ENCODE measurements at places on chromosomes 1 and 21.
A peak's percentile ranks its signal among the peaks of the same experiment; 100 is the strongest.

DNA sequence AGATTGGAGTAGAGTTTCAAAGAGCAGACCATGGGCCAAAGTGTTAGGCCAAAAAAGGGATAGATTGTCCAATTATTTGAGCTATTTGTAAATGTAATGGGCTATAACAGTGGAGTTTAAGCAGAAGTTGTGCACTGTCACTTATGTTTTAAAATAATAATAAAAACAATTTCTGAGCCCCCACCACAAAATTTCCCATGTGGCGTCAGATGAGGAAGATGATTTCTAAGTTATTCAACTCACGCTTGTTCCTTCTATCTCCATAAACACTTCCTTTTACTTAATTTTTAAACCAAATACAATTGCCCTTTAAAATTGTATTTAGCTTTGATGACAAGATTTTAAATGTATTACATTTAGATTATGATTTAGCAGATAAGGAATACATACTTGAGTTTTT, 330.0 kb downstream of the PTPRC start:
- DNase-seq: no peak

- DNase-seq: no peak
Observed at GRCh38 chr21:31363720-31364119, 19.7 kb upstream of the TIAM1 start.

- no peak for DNase-seq
Observed at GRCh38 chr1:41110286-41110685, 88.8 kb upstream of the SLFNL1 start.

GRCh38 chr1:17196496-17197185, 8.3 kb upstream of the PADI1 start:
- DNase-seq: peak; percentile 9

- no peak for DNase-seq
Observed at GRCh38 chr1:24392604-24392946, 21.0 kb downstream of the STPG1 start.

- DNase-seq: peak; percentile 77
Observed at GRCh38 chr21:45542242-45542666, at the start of gene SLC19A1. TSS of gene SLC19A1 (minus strand) at chr21:45542440. CDS start at chr21:45537959, 4,481 bp downstream.

- no peak for DNase-seq
Observed at GRCh38 chr1:203183828-203184227, 2.7 kb downstream of the CHI3L1 start.

- no peak for DNase-seq
Observed at GRCh38 chr1:242432491-242433095, 91.9 kb downstream of the PLD5 start.

DNA sequence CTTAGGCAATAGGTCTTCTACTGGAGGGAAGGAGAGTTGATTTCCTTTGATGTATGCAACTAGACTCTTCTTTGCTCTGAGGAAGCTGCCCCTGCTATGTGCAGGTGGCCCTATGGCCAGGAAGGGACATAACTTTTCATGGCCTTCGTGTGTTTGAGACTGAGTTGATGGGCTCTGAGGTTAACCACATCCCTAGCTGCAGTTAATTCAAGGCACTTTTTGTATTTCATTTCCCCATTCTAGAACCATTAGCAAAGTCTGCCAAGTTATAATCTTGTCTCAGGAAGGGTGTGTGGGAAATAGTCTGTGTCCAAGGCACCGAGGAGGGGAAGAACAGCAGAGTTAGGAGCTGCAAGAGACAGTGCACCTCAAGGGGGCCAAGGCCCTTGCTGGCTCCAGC, 2.5 kb downstream of the FCRL4 start:
- no peak for DNase-seq

- no peak for DNase-seq
Observed at GRCh38 chr1:15277447-15277838, 30.4 kb downstream of the FHAD1 start.

GRCh38 chr1:111183308-111184069, 17.0 kb downstream of the DENND2D start:
- no peak for DNase-seq

DNA sequence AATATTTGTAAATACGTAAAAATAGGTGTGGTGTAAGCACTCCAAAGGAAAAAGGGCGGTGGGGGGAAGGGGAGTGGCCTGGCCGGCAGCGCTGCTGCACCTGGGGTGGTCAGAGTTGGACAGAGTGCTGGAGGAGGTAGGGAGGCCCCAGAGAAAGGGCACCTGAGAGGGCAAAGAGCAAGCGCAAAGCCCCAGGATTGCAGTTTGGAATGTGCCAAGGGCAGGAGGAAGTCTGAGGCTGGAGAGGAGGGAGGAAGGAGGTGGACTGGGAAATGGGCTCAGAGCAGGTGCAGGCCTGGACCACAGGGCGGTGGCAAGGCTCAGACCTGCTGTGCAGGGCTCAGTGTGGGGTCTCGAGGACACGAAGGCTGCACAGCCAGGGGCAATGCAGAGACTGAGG, 30.6 kb downstream of the LDLRAP1 start:
- no peak for DNase-seq

DNA sequence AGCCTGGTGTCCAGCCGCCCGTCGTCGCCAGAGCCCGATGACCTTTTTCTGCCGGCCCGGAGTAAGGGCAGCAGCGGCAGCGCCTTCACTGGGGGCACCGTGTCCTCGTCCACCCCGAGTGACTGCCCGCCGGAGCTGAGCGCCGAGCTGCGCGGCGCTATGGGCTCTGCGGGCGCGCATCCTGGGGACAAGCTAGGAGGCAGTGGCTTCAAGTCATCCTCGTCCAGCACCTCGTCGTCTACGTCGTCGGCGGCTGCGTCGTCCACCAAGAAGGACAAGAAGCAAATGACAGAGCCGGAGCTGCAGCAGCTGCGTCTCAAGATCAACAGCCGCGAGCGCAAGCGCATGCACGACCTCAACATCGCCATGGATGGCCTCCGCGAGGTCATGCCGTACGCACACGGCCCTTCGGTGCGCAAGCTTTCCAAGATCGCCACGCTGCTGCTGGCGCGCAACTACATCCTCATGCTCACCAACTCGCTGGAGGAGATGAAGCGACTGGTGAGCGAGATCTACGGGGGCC, 1.2 kb downstream of the OLIG2 start:
- DNase-seq: peak; percentile 15

- DNase-seq: no peak
Observed at GRCh38 chr1:8281843-8282509, 35.9 kb upstream of the SLC45A1 start.

DNA sequence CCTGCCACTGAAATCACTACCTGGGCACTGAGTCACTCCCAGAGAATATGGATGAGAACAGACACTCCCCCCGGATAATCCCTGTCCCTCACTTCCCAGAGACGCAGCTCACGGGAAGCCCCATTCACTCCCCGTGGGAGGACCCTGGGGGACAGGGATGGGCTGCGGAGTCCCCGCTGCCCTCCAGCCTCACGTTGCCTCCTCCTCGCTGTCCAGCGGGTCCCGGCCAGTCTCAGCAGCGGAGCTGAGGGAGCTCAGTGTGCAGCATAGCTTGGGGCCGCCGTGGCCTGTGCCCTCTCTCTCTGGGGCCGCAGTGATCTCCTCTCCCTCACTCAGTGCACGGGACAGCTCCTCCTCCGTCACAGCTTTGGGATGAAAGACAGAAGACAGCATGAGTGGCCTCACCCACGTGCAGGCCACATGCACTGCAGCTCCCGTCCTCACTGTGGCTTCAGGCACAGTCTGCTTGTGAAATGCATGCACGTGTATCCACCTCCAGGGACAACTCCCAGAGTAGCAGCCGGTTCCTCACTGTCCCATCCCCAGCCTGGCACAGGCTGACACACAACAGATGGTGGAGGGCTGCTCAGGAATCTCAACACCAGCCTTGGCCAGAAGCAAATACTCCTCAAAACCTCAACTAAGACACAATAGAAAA, 7.4 kb downstream of the CFAP410 start:
- no peak for DNase-seq

GRCh38 chr1:219483530-219483929, 129.4 kb downstream of the ZC3H11B start:
- DNase-seq: no peak

DNA sequence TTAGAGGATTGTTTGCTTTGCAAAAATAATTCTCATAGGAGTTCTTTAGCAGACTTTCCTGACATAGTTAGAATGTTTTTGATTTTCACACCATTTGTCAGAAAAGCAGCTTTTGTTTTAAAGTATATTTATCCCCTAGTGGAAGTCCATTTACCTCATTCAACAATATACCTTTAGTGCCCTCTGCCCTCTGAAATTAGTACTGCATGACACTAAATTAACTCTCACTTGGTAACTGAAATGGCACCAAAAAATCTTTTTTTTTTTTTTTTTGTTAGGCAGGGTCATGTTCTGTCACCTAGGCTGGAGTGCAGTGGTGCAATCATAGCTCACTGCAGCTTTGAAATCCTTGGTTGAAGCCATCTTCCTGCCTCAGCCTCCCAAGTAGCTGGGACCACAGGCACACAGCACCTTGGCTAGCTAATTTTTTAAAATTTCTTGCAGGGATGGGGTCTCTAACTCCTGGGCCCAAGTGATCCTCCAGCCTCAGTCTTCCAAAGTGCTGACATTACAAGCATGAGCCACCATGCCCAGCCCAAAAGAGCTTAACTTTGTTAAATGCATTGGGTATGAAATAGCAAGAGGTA, 13.6 kb downstream of the LRRC42 start:
- no peak for DNase-seq

GRCh38 chr1:230337266-230337665, 88.9 kb downstream of the PGBD5 start:
- no peak for DNase-seq

DNA sequence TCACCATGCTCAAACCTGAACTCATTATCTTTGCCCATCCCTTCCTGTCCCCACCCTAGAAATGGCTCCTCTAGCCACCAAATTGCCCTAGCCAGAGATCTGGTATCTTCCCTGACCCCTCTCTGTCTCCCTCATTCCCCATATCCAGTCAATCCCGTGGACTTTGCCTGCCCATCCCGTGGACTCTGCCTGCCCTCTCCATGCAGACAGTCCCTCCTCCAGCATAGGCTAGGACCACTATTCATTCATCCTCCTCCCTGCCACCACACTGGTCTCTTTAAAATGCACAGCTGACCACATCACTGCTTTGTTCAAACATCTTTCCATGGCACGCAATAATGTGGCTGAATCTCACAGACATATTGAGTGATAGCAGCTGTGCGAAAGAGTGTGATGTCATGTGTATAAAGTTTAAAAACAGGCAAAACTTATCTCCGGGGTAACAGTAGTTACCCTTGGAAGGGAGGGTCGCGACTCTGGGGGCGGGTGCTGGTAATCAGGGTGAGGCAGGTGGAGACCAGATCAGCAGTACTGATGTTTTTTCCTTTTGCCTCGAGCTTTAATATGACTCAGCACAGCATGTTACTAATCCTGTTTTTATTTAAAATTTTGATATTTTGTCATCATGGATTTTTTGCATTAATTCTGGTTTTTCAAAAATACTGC, 4.8 kb upstream of the SLC2A1 start:
- no peak for DNase-seq

- no peak for DNase-seq
Observed at GRCh38 chr1:26851106-26851684, 11.8 kb upstream of the SFN start.

DNA sequence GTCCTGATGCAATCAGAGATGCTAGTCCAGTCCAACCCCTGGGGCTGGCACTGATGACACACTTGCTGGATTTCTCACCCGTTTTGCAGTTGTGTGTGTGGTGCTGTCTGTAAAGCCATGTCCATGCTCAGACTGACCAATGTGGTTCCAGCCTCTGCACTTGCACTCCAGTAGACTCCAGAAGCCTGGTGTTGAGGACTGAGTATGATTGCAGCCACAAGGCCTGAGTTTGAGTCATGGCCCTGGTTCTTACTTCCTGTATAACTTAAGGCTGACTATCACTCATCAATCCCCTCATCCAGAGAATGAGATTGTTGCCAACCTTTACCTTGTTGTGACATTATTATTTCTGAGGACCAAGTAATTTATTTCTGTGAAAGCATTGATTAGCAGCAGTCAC, 34.8 kb upstream of the IKBKE start:
- no peak for DNase-seq

- DNase-seq: no peak
Observed at GRCh38 chr1:8460784-8461183, 142.9 kb downstream of the SLC45A1 start.

DNA sequence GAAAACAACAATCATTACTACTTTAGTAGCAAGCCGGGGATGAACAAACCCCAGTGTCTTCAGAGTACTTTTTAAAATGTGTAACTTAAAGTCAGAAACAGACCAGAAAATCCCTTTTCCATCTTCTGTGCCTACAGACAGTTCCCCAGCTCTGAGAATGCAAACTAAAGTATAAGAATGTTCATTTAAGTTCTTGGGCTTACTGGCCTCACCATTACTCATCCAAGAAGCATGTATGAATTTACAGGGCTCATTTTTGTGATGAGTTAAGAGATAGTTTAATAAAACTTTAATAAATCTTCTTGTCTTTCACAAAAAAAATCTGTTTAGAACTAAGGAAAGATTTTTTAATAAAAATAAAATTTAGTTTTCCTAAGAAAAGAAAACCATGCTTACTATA, 4.6 kb downstream of the LPGAT1 start:
- no peak for DNase-seq

All from stimulated activated CD4-positive, alpha-beta T cell treated with anti-CD3 and anti-CD28 coated beads, Interleukin-2, amount 100 ng/mL, for 24 hours (primary cell).